ENCODE measurements at places on chromosomes 13 and 19. TPM values are rescaled to one million over a fixed set of nuclear protein-coding genes. Genes with fewer than 3 reads are reported as not detected.

Gene TUBA3C
- total RNA-seq = not detected

- peaks cover 30% of the 10 kb centered on the region for H3K36me3 ChIP-seq
- H3K4me1 ChIP-seq = no peaks in the 10 kb centered on the region
- H3K27me3 ChIP-seq = no peaks in the 10 kb centered on the region
- no peak overlapping the region for H3K4me3 ChIP-seq
- DNase-seq = no peak
These were observed 32.2 kb upstream of the RANBP3 start for GRCh38 chr19:6010107-6010506.

DNA sequence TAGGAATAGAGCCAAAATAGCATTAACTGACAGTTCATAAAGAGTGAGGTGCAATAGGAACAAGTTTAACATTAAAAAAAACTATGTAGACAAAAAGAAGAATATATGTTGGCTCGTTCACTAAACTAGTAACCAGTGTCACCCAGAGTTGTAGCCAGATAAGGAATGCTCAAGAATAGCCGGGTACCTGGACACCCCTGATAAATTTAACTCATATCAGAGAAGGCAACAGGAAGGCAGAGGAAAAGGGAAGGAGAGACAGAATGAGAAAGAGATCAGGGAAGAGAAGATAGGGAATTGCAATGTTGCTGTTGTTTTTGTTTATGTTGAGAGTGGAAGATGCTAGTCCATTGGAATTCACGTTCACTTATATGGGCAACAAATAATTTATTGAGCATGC is 31.6 kb upstream of the KATNAL1 start:
- H3K27ac ChIP-seq = peak overlapping the region; percentile 80
- peaks cover 49% of the 10 kb centered on the region for H3K4me1 ChIP-seq
- DNase-seq = no peak
- no peaks in the 10 kb centered on the region for H3K36me3 ChIP-seq

Gene PCP2
- total RNA-seq = not detected

DNA sequence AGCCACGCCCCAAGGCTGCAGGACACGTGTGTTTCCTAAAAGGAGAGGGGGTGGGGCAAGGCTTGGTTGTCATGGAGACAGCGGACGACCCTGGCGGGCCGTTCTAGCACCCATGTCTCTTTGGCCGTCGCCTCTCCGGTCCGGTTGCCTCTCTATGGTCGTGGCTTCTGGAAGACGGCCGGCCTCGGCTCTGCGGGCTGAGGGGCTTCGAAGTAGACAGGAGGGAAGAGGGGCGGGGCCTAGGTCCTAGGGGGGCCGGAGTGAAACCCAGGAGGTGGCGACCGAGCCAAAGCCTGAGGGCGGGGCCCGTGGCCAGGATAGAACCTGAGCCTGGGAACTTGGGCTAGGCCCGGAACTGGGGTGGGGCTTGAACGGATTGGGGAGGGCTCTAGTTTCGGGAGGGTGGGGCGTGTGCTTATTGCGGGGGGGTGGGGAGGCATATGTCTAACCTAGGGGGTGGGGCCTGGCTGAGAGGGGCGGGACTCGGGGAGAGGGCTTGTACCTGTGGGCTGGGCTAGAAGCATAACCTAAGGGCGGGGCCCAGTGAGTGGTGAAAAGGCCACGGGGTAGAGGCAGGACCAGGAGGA is 750 bp upstream of the SLC27A1 start:
- H3K4me3 ChIP-seq = peak overlapping the region; percentile 86
- DNase-seq = peak; percentile 99
- H3K4me1 ChIP-seq = peaks cover 38% of the 10 kb centered on the region
- H3K36me3 ChIP-seq = peaks cover 3% of the 10 kb centered on the region
- no peaks in the 10 kb centered on the region for H3K27me3 ChIP-seq

DNA sequence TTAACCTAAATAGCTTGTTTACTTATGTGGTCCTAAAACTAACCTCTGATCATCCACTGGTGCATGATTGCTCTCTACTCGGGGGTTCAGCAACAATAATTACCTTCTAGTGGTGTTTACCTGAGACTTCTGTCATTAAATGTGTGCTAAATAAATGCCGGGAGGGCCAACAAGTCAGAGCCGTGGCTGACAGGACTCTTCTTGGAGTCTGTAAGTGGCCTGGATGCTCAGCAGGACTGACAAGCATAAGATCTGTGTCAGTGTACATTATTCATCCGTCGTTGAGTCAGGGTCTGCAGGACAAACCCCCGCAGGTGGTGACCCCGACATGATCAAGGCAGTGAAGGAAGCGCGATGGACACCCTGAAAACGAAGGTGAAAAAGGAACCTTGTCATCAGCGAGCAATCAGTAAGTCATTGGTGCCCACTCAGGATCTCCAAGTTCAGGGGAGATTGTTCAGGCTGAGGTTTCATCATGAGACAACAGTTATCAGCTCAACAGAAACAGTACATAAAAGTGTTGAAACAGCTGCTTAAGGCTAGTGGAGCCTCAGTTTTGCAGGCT is 1466.9 kb downstream of the UQCRFS1 start:
- H3K27ac ChIP-seq = no peak overlapping the region
- no peaks in the 10 kb centered on the region for H3K27me3 ChIP-seq
- no peak overlapping the region for H3K4me3 ChIP-seq
- peak; percentile 32 for DNase-seq

GRCh38 chr13:51465124-51465523 is 12.3 kb upstream of the INTS6 start:
- H3K36me3 ChIP-seq = no peaks in the 10 kb centered on the region
- no peak overlapping the region for H3K4me3 ChIP-seq
- H3K27me3 ChIP-seq = no peaks in the 10 kb centered on the region
- H3K27ac ChIP-seq = no peak overlapping the region
- no peak for DNase-seq
- no peaks in the 10 kb centered on the region for H3K4me1 ChIP-seq

DNA sequence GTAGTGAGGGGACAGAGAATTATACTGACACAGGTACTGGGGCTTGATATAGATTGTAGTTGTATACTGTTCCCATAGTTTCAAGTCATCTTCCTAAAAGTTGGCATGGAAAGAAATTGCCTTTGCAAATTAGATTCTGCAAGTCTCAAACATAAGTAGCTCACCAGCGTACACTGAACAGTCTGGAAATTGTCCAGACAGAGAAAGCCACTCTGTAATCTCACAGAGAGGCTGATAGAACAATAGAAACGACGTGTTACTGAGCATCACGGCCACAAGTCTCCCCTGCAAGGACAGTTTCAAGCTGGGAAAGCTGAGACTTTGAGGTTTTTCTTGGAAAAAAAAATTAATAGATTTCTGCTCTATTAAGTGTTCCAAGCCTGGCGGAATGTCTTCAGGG is 228.6 kb downstream of the DNAJC15 start:
- H3K27ac ChIP-seq = no peak overlapping the region
- no peaks in the 10 kb centered on the region for H3K36me3 ChIP-seq
- no peaks in the 10 kb centered on the region for H3K27me3 ChIP-seq
- H3K4me3 ChIP-seq = no peak overlapping the region
- H3K4me1 ChIP-seq = no peaks in the 10 kb centered on the region

Gene ZIC5
- total RNA-seq = not detected

Gene PSG11
- total RNA-seq = not detected

DNA sequence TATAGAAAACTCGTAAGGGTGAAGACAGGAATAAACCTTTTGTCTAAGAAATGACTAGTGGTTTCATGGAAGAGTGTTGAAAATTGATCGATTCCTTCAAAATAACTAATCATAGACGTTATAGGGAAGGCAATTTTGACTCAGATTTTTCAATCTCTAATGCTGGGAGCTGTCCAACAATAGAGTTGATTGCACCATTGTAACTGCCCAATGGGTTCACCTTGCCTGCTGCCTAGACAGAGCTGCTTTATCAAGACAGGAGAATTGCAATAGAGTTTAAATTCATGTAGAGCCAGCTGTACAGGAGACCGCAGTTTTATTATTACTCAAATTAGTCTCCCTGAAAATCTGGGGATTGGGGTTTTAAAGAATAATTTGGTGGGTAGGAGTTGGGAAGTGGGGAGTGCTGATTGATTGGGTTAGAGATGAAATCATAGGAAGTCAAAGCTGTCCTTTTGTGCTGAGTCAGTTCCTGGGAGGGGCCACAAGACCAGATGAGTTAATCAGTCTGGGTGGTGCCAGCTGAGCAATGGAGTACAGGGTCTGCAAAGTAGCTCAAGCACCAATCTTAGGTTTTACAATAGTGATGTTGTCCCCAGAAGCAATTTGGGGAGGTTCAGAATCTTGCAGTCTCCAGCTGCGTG is 16.8 kb upstream of the ADGRE2 start:
- H3K36me3 ChIP-seq = no peaks in the 10 kb centered on the region
- H3K27me3 ChIP-seq = no peaks in the 10 kb centered on the region
- H3K4me1 ChIP-seq = no peaks in the 10 kb centered on the region

Gene GNG8
- total RNA-seq = not detected

Gene CELF5
- total RNA-seq = 0.36 TPM

- peaks cover 3% of the 10 kb centered on the region for H3K36me3 ChIP-seq
- DNase-seq = peak; percentile 92
- peaks cover 62% of the 10 kb centered on the region for H3K4me1 ChIP-seq
- peak overlapping the region; percentile 96 for H3K27ac ChIP-seq
These were observed 459 bp downstream of the MIDN start for GRCh38 chr19:1248786-1249297.

GRCh38 chr13:103104340-103104739 is 38.1 kb upstream of the SLC10A2 start:
- H3K4me3 ChIP-seq = no peak overlapping the region
- no peak for DNase-seq
- no peaks in the 10 kb centered on the region for H3K4me1 ChIP-seq
- no peak overlapping the region for H3K27ac ChIP-seq

GRCh38 chr13:39035204-39035603 is 2.7 kb downstream of the PROSER1 start:
- peaks cover 36% of the 10 kb centered on the region for H3K4me1 ChIP-seq
- H3K27ac ChIP-seq = no peak overlapping the region
- H3K4me3 ChIP-seq = no peak overlapping the region
- no peaks in the 10 kb centered on the region for H3K27me3 ChIP-seq
- no peak for DNase-seq

Gene GPR12
- under 0.01 TPM for total RNA-seq

GRCh38 chr13:83905641-83906040 is 23.4 kb upstream of the SLITRK1 start:
- H3K4me3 ChIP-seq = no peak overlapping the region
- no peaks in the 10 kb centered on the region for H3K36me3 ChIP-seq
- H3K4me1 ChIP-seq = no peaks in the 10 kb centered on the region

GRCh38 chr13:110885966-110886869 is 28.7 kb downstream of the ANKRD10 start:
- no peak overlapping the region for H3K27ac ChIP-seq
- H3K27me3 ChIP-seq = no peaks in the 10 kb centered on the region
- H3K4me3 ChIP-seq = no peak overlapping the region
- peaks cover 12% of the 10 kb centered on the region for H3K4me1 ChIP-seq
- H3K36me3 ChIP-seq = no peaks in the 10 kb centered on the region

GRCh38 chr13:50236898-50237318 is 221.7 kb downstream of the KCNRG start:
- H3K27ac ChIP-seq = no peak overlapping the region
- no peak for DNase-seq
- no peaks in the 10 kb centered on the region for H3K27me3 ChIP-seq
- no peak overlapping the region for H3K4me3 ChIP-seq

- no peak overlapping the region for H3K4me3 ChIP-seq
- H3K27me3 ChIP-seq = no peaks in the 10 kb centered on the region
- H3K4me1 ChIP-seq = no peaks in the 10 kb centered on the region
- DNase-seq = no peak
- H3K27ac ChIP-seq = no peak overlapping the region
These were observed 207.5 kb downstream of the SLITRK5 start for GRCh38 chr13:87878706-87879105.

DNA sequence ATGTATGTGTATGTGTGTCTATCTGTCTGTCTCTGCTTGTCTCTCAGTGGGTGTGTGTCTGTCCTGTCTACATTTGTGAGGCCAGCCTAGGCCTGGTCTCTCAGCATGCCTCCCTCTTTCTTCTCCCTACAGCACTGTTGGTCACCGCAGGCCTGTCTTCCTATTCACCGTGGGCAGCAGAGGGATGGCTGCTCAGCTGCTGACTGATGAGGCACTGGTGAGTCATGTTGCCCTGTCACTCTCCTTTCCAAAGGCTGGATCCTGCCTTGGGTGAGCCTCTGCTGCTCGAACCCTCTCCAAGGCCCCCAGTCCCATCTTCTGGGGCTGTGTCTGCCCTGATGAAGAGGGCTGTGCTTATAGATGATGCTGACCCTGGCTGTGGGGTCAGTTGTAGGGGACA is 6.3 kb downstream of the ZNF71 start:
- no peak overlapping the region for H3K4me3 ChIP-seq
- DNase-seq = no peak
- no peak overlapping the region for H3K27ac ChIP-seq
- no peaks in the 10 kb centered on the region for H3K27me3 ChIP-seq

DNA sequence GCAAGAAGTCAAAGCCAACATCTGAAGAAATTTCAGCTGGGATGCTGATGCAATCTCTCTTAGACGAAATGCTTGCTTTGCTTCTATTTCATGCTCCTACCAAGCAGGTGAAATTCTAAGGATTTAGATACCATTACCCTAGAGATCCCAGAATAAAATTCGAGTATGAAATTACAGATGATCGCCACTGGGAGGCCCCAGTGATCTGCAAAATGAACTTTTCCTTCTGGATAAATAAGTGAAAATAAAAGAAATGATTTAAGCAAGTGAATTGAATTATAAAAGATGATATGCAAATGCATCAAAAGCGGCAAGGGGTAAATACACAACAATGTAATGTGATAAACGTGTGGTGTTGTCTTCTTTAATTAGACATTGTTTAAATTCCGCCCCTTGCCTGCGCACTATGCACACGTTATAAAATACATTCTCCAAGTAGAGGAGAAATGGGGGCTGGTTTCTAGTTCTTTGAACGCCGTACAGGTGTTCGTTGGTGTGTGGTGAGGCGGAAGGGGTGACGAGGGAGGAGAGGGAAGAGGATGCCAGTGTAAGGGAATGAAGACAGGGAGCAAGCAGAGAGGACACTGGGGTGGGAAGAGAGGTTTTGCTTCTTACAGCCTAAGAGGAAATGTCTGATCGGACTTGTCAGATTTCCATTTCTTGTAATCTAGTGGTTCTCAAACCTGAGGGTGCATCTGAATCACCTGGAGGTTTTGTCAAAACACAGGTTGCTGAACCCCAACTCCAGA is 58.0 kb downstream of the ERCC5 start:
- H3K27me3 ChIP-seq = no peaks in the 10 kb centered on the region
- no peaks in the 10 kb centered on the region for H3K4me1 ChIP-seq
- no peak overlapping the region for H3K27ac ChIP-seq
- no peak for DNase-seq
- H3K36me3 ChIP-seq = no peaks in the 10 kb centered on the region

Gene GPR4
- 0.55 TPM for total RNA-seq

- DNase-seq = no peak
- no peaks in the 10 kb centered on the region for H3K36me3 ChIP-seq
- no peaks in the 10 kb centered on the region for H3K27me3 ChIP-seq
- no peaks in the 10 kb centered on the region for H3K4me1 ChIP-seq
- H3K27ac ChIP-seq = no peak overlapping the region
- H3K4me3 ChIP-seq = no peak overlapping the region
These were observed 25.2 kb upstream of the CEACAM1 start for GRCh38 chr19:42553292-42554045.

Data from sigmoid colon (tissue), 7 donors.